ENCODE measurements at places on chromosomes 4 and X.

GRCh38 chr4:39362827-39363226 lies 3.3 kb downstream of the RFC1 start:
- no peaks in the 10 kb centered on the region for H3K27me3 ChIP-seq
- no peak overlapping the region for H3K4me3 ChIP-seq
- peaks cover 15% of the 10 kb centered on the region for H3K4me1 ChIP-seq
- no peak for DNase-seq

DNA sequence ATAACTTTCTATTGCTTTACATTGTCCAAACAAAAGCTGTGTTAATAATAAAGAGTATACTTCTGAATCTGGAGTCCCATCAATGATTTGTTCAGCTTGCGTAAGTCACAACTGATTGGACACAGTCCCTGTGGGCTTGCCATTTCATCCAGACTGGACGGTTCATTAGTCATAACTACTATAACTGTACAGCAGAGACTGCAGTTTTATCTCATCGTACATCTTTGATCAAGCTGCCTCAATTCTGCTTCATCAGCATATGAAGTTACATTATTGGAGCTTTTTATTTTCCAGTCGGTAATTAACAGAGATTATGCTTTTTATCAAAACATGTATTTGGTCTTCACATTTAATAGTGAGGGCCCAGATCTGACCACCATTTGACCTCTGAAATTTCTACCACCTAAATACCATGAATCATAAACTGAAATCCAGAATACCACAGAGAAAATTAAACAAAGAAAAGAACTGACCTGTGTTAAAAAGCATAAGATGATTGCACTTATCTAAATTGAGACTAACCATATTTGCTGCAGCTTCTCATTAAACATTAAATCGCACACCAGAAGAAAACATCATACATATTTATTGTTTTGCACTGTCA lies 12.5 kb upstream of the MAB21L2 start:
- no peaks in the 10 kb centered on the region for H3K27me3 ChIP-seq
- H3K4me1 ChIP-seq, result no peaks in the 10 kb centered on the region
- DNase-seq, result no peak
- H3K27ac ChIP-seq, result no peak overlapping the region

GRCh38 chr4:152385551-152385950 lies 150.3 kb downstream of the FBXW7 start:
- no peak overlapping the region for H3K4me3 ChIP-seq
- DNase-seq, result no peak
- no peaks in the 10 kb centered on the region for H3K36me3 ChIP-seq
- H3K4me1 ChIP-seq, result no peaks in the 10 kb centered on the region

- H3K27me3 ChIP-seq, result no peaks in the 10 kb centered on the region
- H3K36me3 ChIP-seq, result no peaks in the 10 kb centered on the region
- DNase-seq, result no peak
- no peak overlapping the region for H3K27ac ChIP-seq
- H3K4me3 ChIP-seq, result no peak overlapping the region
- no peaks in the 10 kb centered on the region for H3K4me1 ChIP-seq
These were observed 17.2 kb downstream of the RASGEF1B start for GRCh38 chr4:81454499-81454898.

Measured in vagina (tissue), 2 donors.